ENCODE measurements at places on chromosomes 11 and 22.

DNA sequence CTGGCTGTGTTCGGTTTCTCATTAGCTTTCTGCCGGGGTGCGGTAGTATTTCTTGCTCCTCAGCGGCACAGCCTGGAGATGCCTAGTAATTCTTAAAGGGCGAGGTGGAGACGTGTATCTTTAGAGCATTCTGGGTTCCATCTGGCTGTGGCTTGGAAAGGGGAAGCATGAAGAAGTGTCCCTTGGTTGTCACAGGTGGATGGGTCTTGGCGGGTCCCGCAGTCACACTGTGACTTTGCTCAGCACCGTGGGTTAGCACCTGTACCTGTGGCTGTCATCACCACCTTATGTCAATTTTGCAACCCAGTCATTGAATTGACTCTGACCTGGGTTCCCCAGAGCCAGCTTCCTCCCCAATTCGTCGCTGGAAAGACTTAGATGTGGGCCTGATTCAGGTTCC lies 57.6 kb downstream of the MIAT start:
- no peak for DNase-seq

GRCh38 chr11:945986-946385 lies 20.3 kb downstream of the AP2A2 start:
- no peak for DNase-seq

DNA sequence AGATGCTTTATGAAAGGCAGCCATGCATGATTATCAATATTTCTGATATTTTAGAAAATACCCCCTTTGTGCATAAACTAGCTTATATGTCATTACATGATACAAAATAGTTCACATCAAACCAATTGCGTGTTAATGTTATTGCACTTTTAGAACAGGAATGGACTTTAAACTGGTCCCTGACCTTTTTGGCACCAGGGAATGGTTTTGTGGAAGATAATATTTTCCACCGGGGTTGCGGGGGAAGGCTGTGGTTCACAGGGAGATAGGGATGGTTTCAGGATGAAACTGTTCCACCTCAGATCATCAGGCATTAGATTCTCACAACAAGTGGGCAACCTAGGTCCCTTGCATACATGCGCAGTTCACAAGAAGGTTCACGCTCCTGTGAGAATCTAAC lies 16.5 kb upstream of the LGR4 start:
- no peak for DNase-seq

- no peak for DNase-seq
Observed at GRCh38 chr11:26599425-26599824, 27.4 kb upstream of the MUC15 start.

DNA sequence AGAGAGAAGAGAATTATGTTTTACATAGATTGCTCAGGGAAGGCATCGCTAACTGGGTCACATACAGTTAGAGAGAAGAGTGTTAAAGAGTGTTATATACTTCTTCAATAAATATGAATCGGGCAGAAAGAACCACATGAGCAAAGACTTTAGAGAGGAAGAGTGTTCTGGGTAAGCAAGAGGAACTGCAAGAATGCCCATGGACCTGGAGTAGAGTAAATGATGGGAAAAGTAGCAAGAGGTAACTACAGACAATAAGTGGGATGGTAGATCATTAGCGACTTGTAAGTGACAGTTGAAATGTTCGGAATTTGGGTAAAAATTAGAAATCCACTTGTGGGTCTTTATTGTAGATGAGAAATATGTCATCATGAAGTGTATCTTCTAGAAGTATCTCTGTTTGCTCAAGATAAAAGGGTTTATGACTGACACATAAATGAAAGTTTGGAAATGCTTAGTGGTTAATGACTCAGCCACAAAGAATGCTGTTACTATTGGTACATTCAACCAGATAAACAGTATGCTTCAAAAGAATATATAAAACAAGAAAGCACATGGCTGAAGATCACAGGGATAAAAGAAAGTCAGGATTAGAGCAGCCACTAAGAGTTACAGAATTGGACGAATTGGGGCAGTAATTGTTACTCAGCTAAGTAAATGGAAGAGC lies 229.3 kb downstream of the CASP12 start:
- no peak for DNase-seq
